Prostate gland (tissue), 2 donors: ENCODE measurements at places on chromosomes 7 and 10. TPM values are rescaled to one million over a fixed set of nuclear protein-coding genes. Genes with fewer than 3 reads are reported as not detected.

COL28A1 gene
- total RNA-seq: 1.8 TPM

SPDYE16 gene
- 0.51 TPM for total RNA-seq

TMEM26 gene
- 11.6 TPM for total RNA-seq

SH2D4B gene
- 0.40 TPM for total RNA-seq

GATA3 gene
- total RNA-seq: 10.4 TPM

LARP4B gene
- total RNA-seq: 95.4 TPM

GIMAP8 gene
- total RNA-seq: 2.5 TPM

GALNT17 gene
- total RNA-seq: 58.1 TPM

UNCX gene
- not detected for total RNA-seq

UCMA gene
- total RNA-seq: not detected

DLG5 gene
- 134 TPM for total RNA-seq

PTPRE gene
- total RNA-seq: 14.3 TPM

IMMP2L gene
- total RNA-seq: 20.4 TPM

NODAL gene
- not detected for total RNA-seq

ELN gene
- total RNA-seq: 93.4 TPM

GNA12 gene
- 22.6 TPM for total RNA-seq

LRIT1 gene
- total RNA-seq: 1.1 TPM

FBXW4 gene
- 92.2 TPM for total RNA-seq

HOXA13 gene
- total RNA-seq: 19.1 TPM

KCND2 gene
- total RNA-seq: 3.0 TPM

HOXA10 gene
- total RNA-seq: 25.8 TPM

MAT1A gene
- total RNA-seq: 3.9 TPM

CDK14 gene
- 20.7 TPM for total RNA-seq

NAT16 gene
- not detected for total RNA-seq
